T-helper 17 cell (primary cell): ENCODE measurements at places on chromosomes 16 and 17.

DNA sequence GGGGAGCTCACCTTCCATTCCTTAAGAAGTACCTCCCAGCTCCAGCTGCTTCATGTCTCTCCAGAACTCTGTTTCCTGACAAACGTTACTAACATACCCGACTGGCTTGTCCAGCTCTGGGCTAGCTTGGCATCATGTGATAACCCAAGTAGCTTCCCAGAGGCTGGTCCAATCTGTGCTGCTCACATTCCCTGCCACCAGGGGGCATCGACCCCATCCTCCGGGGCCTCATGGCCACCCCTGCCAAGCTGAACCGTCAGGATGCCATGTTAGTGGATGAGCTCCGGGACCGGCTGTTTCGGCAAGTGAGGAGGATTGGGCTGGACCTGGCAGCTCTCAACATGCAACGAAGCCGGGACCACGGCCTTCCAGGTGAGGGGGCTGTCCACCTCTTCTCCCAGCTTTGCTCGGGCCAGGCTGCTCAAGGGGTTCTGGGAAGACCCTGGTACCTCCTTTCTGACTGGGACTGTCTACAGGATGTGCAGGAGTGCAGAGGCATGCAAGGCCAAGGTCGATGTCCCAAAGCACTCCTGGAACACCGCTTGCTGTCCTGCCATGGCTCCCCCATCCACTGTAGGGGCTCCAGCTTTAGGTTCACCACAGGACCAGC is 7.6 kb downstream of the EPX start:
- DNase-seq, result no peak

DNA sequence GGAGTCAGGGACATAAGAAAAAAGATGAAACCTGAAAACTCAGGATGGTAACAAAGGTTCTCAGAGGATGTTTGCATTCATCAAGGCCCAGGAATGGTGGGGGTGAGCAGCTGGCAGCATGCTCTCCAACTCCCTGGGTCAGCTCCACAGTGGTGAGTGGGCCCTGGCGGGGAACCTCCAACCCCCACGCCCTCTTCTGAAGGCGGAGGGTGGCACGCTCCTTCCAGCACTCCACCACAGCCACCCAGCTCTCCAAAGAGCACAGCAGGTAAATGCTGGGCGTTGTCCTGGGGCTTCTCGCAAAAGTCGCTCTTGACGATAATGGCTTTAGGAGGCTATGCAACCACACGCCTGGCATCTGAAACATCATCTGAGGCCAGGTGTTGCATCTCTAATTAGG is 173.8 kb downstream of the C16orf78 start:
- DNase-seq, result no peak

DNA sequence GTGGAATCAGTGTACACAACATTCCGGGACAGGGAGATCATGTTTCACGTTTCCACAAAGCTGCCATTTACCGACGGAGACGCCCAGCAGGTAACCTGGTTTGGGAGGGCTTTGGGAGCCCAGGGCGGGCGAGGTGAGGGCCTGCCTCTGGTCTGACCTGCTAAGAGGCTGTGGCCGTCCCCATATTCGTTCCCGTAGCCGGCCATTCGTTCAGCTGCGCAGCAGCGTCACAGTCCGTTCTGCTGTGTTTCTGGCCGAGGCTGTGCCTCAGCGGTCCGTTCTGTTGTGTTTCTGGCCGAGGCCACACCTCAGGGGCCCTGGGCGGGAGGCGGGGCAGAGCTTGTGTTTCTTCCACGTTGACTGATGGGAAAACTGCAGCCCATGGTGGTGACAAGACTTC is 68.0 kb downstream of the OR1D5 start:
- no peak for DNase-seq

- DNase-seq, result no peak
Measured at GRCh38 chr17:63270610-63271009, 175.5 kb downstream of the CYB561 start.

DNA sequence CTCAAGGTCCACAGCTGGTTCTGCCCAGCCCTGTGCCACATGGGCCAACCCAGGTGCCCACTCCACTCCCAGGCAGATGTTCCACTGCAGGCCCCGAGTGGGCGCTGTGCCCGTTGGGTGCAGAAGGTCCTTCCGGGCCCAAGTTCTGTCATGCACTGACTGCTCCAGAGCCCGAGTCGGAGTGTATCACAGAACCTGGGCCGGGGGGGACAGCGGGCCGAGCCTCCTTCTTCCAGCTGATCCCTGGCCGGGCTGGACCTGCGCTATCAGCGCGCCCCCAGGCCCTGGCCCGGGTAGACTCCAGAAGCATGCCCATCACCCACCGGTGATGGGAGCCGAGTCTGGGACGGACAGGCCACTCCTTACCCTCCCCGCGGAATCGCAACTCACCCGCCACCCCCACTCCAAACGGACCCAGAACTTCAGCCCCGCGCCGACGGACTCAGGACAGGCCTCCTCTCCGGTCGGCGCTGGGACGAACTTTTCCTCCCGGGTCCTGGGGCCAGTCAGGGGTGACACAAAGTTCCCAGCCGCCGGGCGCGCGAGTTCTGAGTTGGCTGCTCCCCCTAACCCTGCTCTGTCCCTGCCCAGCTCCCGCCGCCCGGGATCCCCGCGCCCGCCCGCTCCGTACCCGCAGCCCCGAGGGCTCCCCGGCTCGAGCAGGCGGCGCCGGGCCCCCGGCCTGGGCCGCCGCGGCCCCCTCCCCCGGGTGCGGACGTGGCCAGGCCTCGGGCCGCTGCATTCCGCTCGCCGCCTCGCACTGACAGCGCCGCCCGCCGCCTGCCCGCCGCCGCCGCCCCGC is at the start of gene COPZ2:
Gene COPZ2 (minus strand): TSS at position 762 of the 802 bp plus-strand sequence. CDS start 20 bp downstream, at position 742.
- peak; percentile 54 for DNase-seq

- DNase-seq, result no peak
Measured at GRCh38 chr16:89096768-89097391, 3.2 kb downstream of the ACSF3 start.

DNA sequence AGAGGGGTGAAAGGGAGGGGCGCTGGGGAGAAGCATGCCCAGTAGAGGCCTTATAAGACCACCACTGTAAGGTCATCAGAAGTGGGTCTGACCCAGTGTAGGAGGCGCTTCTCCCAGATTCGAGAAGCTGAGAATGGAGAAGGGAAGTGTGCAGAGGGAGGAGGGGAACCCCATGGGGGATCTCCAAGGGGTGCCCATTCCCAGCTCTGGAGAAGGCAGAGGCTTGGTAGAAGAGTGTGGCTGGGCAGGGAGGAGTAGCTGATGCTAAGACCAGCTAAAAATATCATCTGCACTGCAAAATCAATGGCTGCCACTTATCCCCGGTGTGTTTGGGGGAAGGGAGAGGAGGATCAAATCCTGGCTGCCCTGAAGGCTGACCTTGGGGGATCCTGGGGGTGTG is 7.2 kb downstream of the NGFR start:
- DNase-seq, result no peak

DNA sequence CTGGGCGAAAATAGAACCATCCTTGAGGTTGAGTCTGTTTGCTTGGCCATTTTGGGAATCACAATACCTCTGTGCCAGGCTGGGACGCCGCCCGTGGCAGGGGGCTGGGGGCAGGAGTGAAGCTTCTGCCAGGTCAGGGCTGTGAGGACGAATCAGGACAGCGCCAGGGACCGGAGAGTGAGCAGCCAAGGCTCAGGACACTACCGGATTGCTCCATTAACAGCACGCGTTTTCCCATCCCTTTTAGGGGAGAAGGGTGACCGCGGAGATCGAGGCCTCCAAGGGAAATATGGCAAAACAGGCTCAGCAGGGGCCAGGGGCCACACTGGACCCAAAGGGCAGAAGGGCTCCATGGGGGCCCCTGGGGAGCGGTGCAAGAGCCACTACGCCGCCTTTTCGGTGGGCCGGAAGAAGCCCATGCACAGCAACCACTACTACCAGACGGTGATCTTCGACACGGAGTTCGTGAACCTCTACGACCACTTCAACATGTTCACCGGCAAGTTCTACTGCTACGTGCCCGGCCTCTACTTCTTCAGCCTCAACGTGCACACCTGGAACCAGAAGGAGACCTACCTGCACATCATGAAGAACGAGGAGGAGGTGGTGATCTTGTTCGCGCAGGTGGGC is 23.4 kb downstream of the C1QTNF1 start:
- DNase-seq, result no peak
